ENCODE measurements at places on chromosomes 11 and 22.

DNA sequence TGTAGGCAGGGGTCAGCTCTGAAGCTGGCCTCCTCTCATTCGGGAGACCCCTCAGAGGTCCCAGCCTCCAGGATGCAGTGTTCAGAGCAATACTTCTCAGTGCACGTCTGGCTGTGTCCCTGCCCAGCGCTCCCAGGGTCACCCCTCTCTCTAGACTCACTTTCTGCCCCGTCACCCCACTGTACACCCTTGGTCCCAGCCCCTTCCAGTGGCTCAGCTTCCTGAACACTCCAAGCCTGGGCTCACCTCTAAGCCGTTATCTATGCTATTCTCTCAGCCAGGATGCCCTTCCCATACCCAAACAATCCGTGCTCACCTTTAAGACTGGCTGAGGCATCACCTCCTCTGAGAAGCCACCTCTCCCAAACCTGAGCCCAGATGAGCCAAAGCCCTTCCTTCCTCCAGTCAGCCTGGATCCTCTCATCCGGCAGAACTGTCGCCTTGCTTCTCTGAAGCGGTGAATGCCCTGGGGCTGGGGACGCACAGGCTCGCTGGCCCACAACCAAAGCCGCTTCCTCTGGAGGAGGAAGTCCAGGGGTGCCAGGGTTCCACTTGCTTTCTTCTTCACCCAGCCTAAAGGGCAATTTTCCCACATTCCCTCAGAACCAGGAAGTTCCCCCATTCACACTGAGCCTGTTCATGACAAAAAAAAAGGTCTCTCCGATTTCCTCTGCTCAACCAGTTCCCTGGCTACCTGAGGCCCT lies 13.7 kb upstream of the CDKN1C start:
- peak; percentile 75 for DNase-seq

GRCh38 chr22:17436981-17437412 lies 67.7 kb downstream of the CECR2 start:
- no peak for DNase-seq

GRCh38 chr11:72072348-72072747 lies 8.0 kb downstream of the NUMA1 start:
- DNase-seq = no peak

- no peak for DNase-seq
These were observed 707 bp upstream of the FTH1 start for GRCh38 chr11:61967924-61968757.

DNA sequence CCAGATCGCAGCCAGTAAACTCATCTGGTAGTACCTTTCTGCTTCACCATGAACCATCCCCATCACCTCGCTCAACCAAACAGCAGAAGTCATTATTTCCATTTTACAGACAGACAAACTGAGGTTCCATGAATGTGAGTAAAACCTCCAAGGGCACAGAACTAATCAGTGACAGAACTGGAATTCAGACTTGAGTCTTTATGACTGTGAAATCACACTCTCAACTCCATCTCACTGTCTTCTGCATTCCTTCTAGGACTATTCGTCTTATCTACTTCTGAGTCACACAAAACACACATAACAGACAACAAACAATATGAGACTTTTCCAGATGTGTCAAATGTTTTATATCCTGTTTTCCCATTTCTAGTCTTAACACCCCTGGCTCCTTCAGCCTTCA lies 9.3 kb upstream of the NUP50 start:
- no peak for DNase-seq

DNA sequence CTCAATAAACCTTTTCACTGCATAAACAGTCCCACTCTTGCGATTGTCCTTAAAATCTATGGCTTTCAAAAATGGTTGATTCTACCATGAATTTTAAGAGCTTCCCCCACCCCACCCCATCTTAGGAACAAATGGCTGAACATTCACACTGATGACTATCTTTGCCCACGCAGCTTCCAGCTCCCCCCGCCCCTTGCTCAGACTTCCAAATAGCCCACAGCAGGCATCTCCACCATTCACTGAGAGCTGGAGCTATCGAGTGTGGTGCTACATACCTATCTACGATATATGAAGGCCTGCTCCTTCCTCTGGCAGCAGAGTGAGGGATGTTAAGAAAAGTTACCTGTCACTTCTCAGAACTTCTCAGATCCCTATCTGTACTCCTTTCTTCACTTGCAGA lies 26.7 kb downstream of the EIF3F start:
- DNase-seq = no peak

DNA sequence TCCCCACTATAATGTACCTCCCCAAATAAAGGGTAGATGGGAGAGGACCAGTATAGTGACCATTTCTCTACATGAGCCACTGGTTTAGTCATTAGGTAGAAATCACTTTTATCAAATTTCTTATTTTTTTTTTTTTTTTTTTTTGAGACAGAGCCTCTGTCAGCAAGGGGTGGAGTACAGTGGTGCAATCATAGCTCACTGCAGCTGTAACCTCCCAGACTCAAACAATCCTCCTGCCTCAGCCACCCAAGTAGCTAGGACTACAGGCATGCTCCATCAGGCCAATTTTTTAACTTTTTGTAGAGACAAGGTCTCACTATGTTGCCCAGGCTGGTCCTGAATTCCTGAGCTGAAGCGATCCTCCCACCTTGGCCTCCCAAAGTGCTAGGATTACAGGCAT lies 322.4 kb downstream of the TTC28 start:
- no peak for DNase-seq

GRCh38 chr11:93921695-93922468 lies 71.5 kb upstream of the VSTM5 start:
- peak; percentile 70 for DNase-seq

GRCh38 chr11:64571050-64571409 lies 20.0 kb upstream of the SLC22A12 start:
- no peak for DNase-seq

GRCh38 chr11:72807021-72807693 lies 7.1 kb upstream of the ATG16L2 start:
- DNase-seq = peak; percentile 49

GRCh38 chr11:61976813-61977475 lies 9.5 kb upstream of the FTH1 start:
- no peak for DNase-seq

GRCh38 chr11:63683133-63683991 lies 2.1 kb downstream of the RTN3 start:
- peak; percentile 57 for DNase-seq

DNA sequence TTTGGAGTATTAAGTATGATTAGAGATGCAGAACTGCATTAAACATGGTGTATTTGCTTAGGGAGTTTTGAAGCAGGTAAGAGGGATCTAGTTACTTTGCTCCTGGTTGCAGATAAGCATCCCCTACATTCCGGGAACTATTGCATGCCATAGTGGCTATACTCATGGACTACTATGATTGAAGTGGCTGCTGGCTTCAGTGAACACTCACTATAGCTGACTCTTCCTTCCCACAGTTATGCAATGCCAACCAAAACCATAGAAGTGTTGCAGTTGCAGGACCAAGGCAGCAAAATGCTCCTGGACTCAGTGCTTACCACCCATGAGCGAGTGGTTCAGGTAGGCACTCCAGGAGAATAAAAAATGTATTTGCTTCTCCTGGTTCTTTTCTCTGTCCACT lies 17.0 kb downstream of the COA4 start:
- DNase-seq = no peak
